ENCODE measurements at places on chromosomes 1 and 21.

- no peak for DNase-seq
Observed at GRCh38 chr1:160800142-160800541, 4.2 kb downstream of the LY9 start.

- no peak for DNase-seq
Observed at GRCh38 chr1:238487931-238488330, 597.2 kb upstream of the ZP4 start.

GRCh38 chr1:39109644-39110043 is 83.5 kb downstream of the NDUFS5 start:
- no peak for DNase-seq

GRCh38 chr1:936348-937264 is 12.9 kb downstream of the SAMD11 start:
- DNase-seq = no peak

- DNase-seq = no peak
Observed at GRCh38 chr21:45900034-45900868, 81.3 kb upstream of the COL6A1 start.

DNA sequence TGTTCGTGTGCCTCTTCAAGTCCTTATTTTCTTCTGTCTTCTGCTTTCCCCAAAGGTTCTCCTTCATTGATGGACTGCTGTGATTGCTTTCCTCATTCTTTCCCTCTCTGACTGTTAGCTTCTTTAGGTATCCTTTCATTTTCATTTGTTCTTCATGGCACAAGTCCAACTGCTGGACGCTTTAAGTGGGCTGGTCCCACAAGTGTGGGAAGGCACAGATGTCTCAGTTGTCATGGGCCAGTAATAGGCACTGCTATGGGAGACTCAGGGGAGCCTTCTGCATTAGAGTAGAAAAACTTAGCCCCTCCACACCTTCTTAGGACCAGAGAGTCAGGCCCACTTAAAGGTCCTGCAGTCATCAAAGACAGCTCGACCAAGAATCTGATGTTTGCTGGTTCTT is 122.3 kb upstream of the C1orf105 start:
- no peak for DNase-seq

DNA sequence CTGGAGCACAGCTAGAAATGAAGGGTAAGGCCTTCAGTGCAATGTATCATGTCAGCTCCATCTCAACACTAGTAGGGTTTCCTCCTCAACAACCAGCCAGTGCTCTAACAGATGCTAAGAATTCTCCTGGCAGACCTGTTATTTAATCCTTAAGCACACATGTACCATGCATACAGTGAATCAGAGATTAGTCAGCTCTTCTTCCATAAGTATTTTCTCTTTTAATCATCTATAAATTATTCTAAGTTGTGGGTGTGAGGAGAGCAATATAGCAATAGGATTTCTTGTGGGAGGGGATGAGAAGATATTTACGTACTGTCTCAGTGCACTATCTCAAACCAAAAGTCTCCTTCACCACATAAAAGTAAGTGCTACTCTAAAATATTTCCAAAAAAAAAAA is 95.3 kb downstream of the COP1 start:
- no peak for DNase-seq

DNA sequence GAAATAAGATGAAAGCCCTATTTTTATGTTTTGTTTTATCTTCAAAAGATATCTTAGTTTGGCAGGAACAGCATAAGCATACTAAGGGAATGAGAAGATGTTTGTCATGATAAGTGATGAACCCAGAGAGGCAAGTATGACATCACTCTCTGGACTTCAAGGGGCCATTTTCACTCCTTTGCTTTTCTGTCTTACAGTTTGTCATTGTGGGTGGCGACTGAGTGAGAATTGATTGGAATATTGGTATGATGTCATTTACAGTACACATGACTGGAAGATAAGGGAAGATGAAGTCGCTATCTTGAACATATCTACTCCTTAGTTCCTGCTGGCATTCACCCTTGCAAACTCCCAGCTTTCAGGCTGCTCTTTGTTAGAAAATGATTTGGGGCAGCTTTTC is 258.1 kb upstream of the RAB4A start:
- DNase-seq = no peak

DNA sequence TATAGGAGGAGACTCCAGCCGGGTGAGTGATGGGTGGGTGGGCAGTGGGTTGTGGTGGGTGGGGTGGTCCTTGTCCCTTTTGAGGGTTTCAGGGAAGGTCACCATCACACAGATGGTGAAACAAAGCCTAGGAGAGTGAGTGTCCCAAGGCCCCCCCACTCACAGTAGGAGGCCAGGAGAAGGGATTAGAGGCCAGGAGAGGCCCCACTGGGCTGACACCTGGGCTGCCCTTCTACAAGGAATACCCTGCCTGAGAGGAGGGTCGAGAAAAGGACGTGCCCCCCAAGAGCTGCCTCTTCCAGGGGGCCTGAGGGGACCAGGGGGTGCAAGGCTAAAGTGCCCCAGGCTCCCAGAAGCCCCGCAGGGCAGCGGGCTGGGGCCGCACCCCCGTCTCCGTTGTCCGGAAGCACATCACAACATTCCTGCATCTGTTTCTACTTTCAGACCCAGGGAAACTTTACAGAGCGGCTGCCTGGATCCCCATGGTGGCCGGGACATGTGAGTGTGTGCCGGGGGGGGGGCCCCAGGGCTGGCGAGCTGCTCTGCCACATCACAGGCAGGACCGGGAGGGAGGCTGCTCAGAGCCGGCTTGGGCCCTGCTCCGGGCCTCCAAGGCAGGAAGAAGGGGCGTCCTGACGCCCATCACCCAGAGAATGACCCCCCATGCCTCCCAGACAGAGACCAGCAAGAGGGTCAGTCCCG is 68.2 kb downstream of the ARHGEF16 start:
- DNase-seq = peak; percentile 83

DNA sequence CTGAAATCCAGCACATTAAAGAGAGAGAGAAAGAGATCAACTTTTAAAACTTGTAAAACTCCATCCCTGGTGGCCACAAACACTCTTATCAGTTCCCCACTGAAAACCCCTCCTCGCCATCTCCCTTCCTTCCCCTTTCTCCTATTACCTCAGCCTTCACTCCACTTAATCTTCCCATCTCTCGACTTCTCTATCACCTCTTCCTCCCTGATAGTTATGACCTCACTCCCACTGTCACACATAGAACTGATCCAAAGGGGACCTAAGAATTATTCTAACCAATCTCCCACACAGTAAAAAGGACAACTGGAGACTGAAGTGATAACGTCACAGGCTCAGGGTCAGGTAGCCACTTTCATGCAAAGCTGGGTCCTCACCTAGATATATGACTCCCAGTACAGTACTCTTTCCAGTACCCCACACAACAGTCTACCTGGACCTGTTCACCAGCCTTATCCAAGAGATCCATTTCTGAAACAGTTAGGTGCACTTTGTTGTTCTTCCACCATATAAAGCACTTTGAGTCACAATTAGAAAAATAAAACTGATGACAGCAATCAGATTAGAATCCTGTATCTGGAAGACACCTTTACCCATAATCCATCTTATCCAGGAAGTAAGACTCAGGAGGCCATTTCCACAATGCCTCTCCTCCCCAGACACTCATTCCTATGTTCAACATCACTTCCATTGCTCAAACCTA is 324.8 kb downstream of the SMYD3 start:
- DNase-seq = no peak

DNA sequence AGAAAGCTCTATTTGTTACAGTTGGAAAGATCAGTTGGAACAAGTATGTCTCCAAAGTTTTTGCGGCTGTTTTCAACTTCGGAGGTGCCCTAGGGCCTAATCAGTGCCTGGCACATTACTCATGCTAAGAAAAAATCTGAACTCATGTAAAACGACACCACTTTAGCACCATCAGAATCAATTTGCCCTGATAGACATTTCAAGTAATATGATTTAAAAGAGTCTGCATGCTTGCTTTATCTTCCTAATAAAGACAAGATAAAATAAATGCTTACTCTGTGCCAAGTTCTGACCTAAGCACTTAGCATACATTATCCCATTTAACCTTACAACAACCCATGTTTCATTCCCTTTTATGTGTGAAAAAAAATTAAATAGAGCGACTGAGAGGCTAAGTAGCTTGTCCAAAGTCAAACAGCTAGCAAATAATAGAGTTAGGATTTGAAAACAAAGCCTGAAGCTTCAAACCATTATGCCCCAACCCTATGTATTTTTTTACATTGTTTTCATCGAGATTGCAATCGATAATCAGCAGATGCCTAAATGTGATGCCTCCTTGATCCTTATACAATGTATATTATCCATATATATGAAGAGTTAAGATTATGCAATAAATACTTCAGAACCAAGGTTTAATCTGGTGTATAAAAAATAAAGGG is 91.3 kb downstream of the DENND1B start:
- no peak for DNase-seq

GRCh38 chr1:171468120-171468750 is 17.1 kb upstream of the PRRC2C start:
- DNase-seq = no peak

DNA sequence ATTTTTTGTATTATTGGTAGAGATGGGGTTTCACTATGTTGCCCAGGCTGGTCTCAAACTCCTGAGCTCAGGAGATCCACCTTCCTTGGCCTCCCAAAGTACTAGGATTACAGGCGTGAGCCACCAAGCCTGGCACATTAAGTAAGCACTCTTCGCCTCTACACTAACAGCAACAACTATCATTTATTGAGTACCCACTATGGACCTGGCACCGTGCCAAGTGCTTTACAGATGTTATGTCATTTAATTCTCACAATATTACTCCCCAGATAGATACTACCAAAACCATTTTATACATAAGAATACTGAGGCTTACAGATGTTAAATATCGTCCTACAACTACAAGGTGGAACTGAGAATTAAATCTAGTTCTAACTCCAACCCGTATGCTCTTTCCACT is 50.1 kb downstream of the TUT4 start:
- no peak for DNase-seq

DNA sequence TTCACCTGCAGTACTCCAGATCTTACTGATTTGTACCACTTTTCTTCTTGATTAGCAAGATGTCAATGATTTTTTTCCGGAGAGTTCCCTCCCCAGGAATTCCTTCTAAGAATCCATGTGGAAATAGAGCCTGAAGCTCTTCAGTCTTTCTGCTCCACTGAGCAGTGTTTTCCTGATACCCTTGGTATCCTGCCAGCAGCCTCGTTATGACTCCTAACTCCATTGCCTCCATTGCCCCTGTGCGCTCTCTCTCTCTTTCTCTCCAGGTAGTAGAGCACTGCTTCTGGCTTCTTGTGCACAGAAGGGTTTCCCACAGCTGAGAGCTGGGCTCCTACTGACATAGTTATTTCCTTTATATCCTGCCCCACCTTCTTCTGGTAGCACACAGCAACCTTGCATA is 12.2 kb downstream of the UBE2U start:
- DNase-seq = no peak

GRCh38 chr1:211490038-211490678 is 1.8 kb downstream of the RD3 start:
- DNase-seq = no peak

DNA sequence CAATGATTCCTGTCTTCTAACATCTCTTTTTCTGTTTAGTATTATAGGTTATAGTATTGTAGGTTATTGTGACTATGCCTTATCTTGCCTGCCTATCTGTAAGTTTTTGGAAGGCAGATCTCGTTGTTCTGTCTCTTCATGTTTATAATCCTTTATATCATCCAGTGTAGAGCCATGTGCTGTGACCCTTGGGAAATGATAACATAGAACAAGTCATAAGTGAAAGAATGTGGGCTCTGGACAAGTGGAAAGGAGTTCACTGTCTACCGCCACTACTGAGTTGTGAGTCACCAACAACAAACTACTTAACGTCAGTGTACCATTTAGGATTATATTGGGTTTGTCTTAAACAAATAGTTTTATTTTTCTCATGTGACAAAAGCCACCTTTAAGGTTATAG is 139.3 kb downstream of the LYPLAL1 start:
- no peak for DNase-seq

DNA sequence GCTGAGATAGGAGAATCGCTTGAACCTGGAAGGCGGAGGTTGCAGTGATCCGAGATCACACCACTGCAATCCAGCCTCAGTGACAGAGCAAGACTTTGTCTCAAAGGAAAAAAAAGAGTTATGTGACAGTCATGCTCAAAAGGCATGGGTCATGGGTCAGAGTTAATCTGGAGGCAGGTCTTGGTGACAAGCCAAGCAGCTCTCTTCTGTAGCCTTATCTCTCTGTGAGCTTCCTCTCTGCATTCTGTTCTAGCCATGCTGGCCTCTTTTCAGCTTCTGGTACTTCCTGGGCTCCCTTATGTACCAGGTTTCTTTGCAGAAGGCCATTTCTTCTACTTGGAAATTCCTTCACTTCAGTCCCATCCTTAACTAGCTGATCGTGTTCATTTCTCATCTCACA is 63.6 kb downstream of the NGF start:
- DNase-seq = no peak

- DNase-seq = peak; percentile 50
Observed at GRCh38 chr1:66333466-66334199, 200.3 kb upstream of the SGIP1 start.

- peak; percentile 36 for DNase-seq
Observed at GRCh38 chr1:153678519-153679336, at the start of gene NPR1. Gene NPR1, plus strand, starts transcription at chr1:153678688. Its CDS starts 421 bp downstream, at chr1:153679109.

DNA sequence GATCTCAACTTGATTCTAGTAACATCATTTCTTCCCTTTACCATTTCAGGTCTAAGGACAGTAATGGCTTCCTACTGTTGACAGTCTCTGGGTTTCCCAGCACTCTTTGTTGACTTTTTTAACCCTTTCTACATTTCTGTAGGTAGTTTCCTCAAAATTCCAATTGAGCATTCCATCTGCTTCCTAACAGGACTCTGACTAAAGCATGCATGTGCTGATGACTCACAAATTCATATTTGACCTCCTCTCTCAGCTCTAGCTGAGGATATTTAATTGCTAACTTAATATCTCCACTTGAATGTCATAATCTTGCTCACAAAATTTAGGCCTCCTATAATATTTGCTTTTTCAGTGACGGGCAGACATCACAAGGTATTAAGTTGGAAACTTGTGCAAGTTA is 93.3 kb upstream of the ZNHIT6 start:
- no peak for DNase-seq

DNA sequence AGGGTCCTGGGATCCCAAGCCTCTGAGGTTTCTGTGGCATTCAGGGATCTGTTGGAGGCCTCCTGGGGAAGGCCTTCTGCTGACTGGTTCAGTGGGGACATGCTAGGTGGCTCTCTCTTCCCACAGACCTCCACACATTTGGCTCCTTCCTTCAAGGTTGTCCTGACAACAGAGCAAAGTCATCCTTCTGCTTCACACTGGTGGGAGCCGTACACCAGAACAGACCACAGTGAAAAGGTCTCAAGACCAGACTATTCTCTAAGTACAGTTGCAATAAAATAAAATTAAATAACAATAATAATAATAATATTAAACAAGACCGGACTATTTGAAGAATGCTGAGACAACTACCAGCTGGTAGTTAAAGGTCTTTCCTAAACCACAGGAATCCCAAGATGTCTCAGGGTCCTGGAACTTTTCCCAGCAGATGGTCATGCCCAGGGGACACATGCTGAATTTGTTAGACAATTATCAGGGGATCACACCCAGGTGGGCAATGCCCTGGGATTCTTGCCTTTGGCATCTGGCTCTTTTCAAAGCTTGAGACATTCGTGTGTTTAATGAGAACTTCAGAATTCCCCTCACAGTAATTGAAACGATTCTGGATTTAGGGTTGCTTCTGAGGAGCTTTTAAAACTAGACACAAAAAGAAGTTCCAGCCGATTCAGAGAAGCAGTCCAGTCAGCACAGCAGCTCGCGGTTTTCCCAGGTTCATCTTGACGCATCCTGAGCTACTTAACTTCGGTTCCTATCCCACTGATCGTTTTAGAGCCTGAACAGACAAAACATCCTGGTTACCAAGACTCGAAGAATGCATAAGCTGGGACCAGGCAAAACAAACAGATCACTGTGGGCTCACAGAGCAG is 22.9 kb downstream of the HTR1D start:
- no peak for DNase-seq

Measured in skin of body (tissue), 3 donors.